ENCODE measurements at places on chromosomes 11 and 22. TPM values are rescaled to one million over a fixed set of nuclear protein-coding genes. Genes with fewer than 3 reads are reported as not detected.

The OR4D5 gene
- not detected for total RNA-seq

The PDGFB gene
- total RNA-seq = 15.8 TPM

The C11orf42 gene
- not detected for total RNA-seq

The SYT8 gene
- total RNA-seq = 0.82 TPM

The C22orf15 gene
- total RNA-seq = 1.1 TPM

The ACCSL gene
- not detected for total RNA-seq

The CCDC157 gene
- total RNA-seq = 6.4 TPM

The ARHGAP8 gene
- 14.8 TPM for total RNA-seq

The OR2D2 gene
- 0.70 TPM for total RNA-seq

The TSSK2 gene
- total RNA-seq = not detected

The CABP7 gene
- total RNA-seq = not detected

The ENTHD1 gene
- not detected for total RNA-seq

The CD3G gene
- total RNA-seq = 0.47 TPM

The TRIM48 gene
- not detected for total RNA-seq

The IRAG1 gene
- total RNA-seq = 11.2 TPM

The TECTA gene
- total RNA-seq = 1.5 TPM

The MED19 gene
- total RNA-seq = 12.6 TPM

The LIF gene
- total RNA-seq = 2.7 TPM

The PNPLA5 gene
- not detected for total RNA-seq

The FAM227A gene
- 9.8 TPM for total RNA-seq

The MYBPC3 gene
- total RNA-seq = 0.23 TPM

The OR5A1 gene
- not detected for total RNA-seq

The DGCR6 gene
- 6.4 TPM for total RNA-seq

The P2RX6 gene
- 2.3 TPM for total RNA-seq

The ARHGEF17 gene
- 102 TPM for total RNA-seq

The TEX54 gene
- not detected for total RNA-seq

The NAA40 gene
- 18.7 TPM for total RNA-seq

The HBG2 gene
- total RNA-seq = 14,762 TPM

The RAB38 gene
- 24.8 TPM for total RNA-seq

The LINC01488 gene
- not detected for total RNA-seq

The SEPTIN5 gene
- 39.4 TPM for total RNA-seq

The SMTNL1 gene
- 9.8 TPM for total RNA-seq

The SLC7A4 gene
- 1.3 TPM for total RNA-seq

The SHISAL1 gene
- 2.7 TPM for total RNA-seq

The SCGB1A1 gene
- total RNA-seq = not detected

Measured in metanephros (tissue), 2 donors.